ENCODE measurements at places on chromosomes 7 and 10. TPM values are rescaled to one million over a fixed set of nuclear protein-coding genes. Genes with fewer than 3 reads are reported as not detected.

STEAP1 gene
- 37.1 TPM for total RNA-seq

DDC gene
- 74.9 TPM for total RNA-seq

CDHR3 gene
- total RNA-seq, result 10.5 TPM

ANXA8L1 gene
- 0.09 TPM for total RNA-seq

MKI67 gene
- total RNA-seq, result 54.5 TPM

FZD8 gene
- total RNA-seq, result 5.4 TPM

PRPS1L1 gene
- total RNA-seq, result not detected

BTBD16 gene
- total RNA-seq, result 1.4 TPM

CREB5 gene
- total RNA-seq, result 0.92 TPM

ASZ1 gene
- 0.08 TPM for total RNA-seq

TRIM74 gene
- 0.50 TPM for total RNA-seq

ETV1 gene
- 3.4 TPM for total RNA-seq

- H3K27ac ChIP-seq, result peak overlapping the region; percentile 68
- no peak for DNase-seq
- no peak overlapping the region for H3K4me3 ChIP-seq
- peaks cover 2% of the 10 kb centered on the region for H3K4me1 ChIP-seq
- H3K36me3 ChIP-seq, result no peaks in the 10 kb centered on the region
These were observed 60.2 kb upstream of the COMTD1 start for GRCh38 chr10:75295868-75296441.

DNA sequence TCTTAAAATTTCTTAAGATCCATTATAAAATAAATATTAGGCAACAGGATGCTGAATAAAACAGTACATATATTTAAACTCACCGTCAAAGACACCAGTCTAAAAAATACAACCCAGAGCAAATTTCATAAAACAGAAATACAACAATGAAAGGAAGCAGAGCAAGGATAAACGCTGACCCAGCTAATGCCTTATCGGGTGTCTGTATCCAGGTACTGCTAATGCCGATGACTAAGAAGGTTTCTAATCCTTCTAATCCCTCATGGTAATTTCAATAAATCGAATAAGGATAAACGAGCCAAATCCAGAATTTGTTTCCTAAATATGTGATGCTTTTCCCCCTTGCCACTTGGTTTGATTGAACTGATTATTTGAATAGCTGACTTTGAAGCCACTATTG, 1.7 kb downstream of the HYCC1 start:
- no peaks in the 10 kb centered on the region for H3K27me3 ChIP-seq
- no peak for DNase-seq
- H3K4me3 ChIP-seq, result no peak overlapping the region
- H3K4me1 ChIP-seq, result peaks cover 2% of the 10 kb centered on the region
- H3K27ac ChIP-seq, result no peak overlapping the region
- H3K36me3 ChIP-seq, result no peaks in the 10 kb centered on the region

DNA sequence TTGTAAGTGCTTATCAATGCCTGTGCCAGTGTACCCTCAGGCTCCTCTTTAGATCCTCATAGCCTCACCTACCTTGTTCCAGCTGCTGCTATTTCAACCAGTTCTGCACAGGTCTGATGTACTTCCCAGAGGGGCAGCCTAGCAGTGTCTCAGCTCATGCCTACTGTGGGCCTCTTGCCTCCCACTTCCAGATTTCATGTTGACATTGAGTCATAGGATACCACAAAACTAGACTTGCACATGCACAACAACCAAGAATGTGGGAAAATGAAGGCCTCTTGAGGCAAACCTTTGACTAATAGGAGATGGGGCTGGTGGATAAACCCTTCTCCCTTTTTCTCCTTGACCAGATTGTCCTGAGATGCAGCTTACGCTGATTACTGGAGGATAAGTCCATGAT, 31.0 kb downstream of the PON3 start:
- H3K36me3 ChIP-seq, result peaks cover 6% of the 10 kb centered on the region
- H3K4me1 ChIP-seq, result no peaks in the 10 kb centered on the region
- no peak overlapping the region for H3K27ac ChIP-seq
- no peaks in the 10 kb centered on the region for H3K27me3 ChIP-seq
- H3K4me3 ChIP-seq, result no peak overlapping the region

GRCh38 chr7:48389977-48390376, 218.7 kb downstream of the ABCA13 start:
- H3K27me3 ChIP-seq, result no peaks in the 10 kb centered on the region
- H3K4me1 ChIP-seq, result no peaks in the 10 kb centered on the region
- no peaks in the 10 kb centered on the region for H3K36me3 ChIP-seq
- no peak for DNase-seq

GRCh38 chr7:20484356-20484755, 131.1 kb upstream of the ABCB5 start:
- H3K4me1 ChIP-seq, result no peaks in the 10 kb centered on the region
- no peak overlapping the region for H3K27ac ChIP-seq
- no peak for DNase-seq
- H3K36me3 ChIP-seq, result no peaks in the 10 kb centered on the region
- H3K4me3 ChIP-seq, result no peak overlapping the region

GRCh38 chr10:21673668-21674067, 139.6 kb downstream of the MLLT10 start:
- H3K4me3 ChIP-seq, result no peak overlapping the region
- no peaks in the 10 kb centered on the region for H3K27me3 ChIP-seq
- H3K36me3 ChIP-seq, result no peaks in the 10 kb centered on the region
- no peak for DNase-seq
- H3K4me1 ChIP-seq, result no peaks in the 10 kb centered on the region
- no peak overlapping the region for H3K27ac ChIP-seq

- no peaks in the 10 kb centered on the region for H3K27me3 ChIP-seq
- peaks cover 2% of the 10 kb centered on the region for H3K36me3 ChIP-seq
- H3K27ac ChIP-seq, result no peak overlapping the region
- H3K4me1 ChIP-seq, result peaks cover 21% of the 10 kb centered on the region
- no peak for DNase-seq
These were observed 8.3 kb downstream of the IQCE start for GRCh38 chr7:2566890-2567678.

GRCh38 chr7:135976312-135977006, 700 bp downstream of the MTPN start:
- no peaks in the 10 kb centered on the region for H3K36me3 ChIP-seq
- peaks cover 16% of the 10 kb centered on the region for H3K4me1 ChIP-seq
- H3K27ac ChIP-seq, result peak overlapping the region; percentile 71
- H3K27me3 ChIP-seq, result no peaks in the 10 kb centered on the region
- H3K4me3 ChIP-seq, result peak overlapping the region; percentile 99
- no peak for DNase-seq

- no peak overlapping the region for H3K27ac ChIP-seq
- H3K4me1 ChIP-seq, result no peaks in the 10 kb centered on the region
- no peaks in the 10 kb centered on the region for H3K27me3 ChIP-seq
- H3K4me3 ChIP-seq, result no peak overlapping the region
These were observed 17.6 kb downstream of the MINDY4 start for GRCh38 chr7:30788640-30789333.

DNA sequence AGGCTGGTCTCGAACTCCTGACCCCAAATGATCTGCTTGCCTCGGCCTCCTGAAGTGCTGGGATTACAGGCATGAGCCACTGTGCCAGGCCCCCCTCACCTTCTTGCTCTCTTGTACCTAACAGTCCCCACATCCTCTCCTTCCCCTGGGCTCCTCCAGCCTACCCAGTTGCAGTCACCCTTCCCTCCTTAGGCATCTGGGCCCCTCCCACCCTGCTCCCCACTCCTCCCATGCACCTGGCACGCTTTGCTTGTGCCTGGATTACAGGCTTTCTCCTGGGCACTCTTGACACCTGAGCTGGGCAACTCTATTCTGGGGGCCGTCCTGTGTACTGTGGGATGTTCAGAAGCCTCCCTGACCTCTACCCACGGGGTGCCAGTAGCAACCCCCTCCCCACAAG, 3.0 kb downstream of the CLDN15 start:
- no peak for DNase-seq
- peaks cover 3% of the 10 kb centered on the region for H3K36me3 ChIP-seq
- no peaks in the 10 kb centered on the region for H3K27me3 ChIP-seq

DNA sequence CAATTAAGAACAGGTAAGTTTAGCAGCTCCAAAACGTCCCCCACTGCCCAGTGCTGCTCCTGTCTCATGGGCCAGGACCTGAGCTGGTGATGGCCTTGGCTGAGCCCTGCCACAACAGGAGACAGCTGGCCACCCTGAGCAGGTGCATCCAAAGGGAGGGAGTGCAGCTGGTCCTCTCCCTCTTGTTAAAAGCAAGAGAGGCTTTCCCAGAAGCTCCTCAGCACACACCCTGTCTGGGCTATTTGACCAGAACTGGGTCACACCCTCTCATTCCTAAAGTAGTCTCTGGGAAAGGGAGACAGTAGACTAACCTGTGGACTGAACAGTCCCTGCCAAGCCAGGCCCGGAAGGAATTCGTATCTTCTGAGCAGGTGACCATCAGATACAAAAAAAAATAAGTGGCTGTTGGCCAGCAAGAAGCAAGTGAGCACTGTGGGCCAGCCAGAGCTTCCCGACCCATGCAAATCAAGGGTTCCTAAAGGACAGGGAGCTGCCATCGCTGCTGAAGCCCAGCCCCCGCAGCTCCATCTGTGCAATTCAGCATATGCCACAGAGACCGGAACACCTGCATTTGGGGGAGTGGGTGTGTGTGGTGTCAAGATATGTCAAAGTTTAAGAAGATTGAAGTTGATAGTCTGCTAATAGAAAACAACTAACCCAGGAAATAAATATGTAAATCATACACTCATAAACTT, 2.1 kb upstream of the TMEM72 start:
- peaks cover 9% of the 10 kb centered on the region for H3K4me1 ChIP-seq
- no peak overlapping the region for H3K4me3 ChIP-seq

- H3K27ac ChIP-seq, result no peak overlapping the region
- DNase-seq, result peak; percentile 61
- peaks cover 18% of the 10 kb centered on the region for H3K4me1 ChIP-seq
- no peaks in the 10 kb centered on the region for H3K27me3 ChIP-seq
These were observed 13.2 kb downstream of the NUDCD3 start for GRCh38 chr7:44477063-44477830.

- no peak overlapping the region for H3K4me3 ChIP-seq
- no peaks in the 10 kb centered on the region for H3K27me3 ChIP-seq
These were observed 18.5 kb downstream of the ANTXRL start for GRCh38 chr10:46305079-46305818.

- no peak for DNase-seq
- no peaks in the 10 kb centered on the region for H3K36me3 ChIP-seq
- H3K4me1 ChIP-seq, result no peaks in the 10 kb centered on the region
These were observed 125.4 kb upstream of the BET1 start for GRCh38 chr7:94129443-94130140.

DNA sequence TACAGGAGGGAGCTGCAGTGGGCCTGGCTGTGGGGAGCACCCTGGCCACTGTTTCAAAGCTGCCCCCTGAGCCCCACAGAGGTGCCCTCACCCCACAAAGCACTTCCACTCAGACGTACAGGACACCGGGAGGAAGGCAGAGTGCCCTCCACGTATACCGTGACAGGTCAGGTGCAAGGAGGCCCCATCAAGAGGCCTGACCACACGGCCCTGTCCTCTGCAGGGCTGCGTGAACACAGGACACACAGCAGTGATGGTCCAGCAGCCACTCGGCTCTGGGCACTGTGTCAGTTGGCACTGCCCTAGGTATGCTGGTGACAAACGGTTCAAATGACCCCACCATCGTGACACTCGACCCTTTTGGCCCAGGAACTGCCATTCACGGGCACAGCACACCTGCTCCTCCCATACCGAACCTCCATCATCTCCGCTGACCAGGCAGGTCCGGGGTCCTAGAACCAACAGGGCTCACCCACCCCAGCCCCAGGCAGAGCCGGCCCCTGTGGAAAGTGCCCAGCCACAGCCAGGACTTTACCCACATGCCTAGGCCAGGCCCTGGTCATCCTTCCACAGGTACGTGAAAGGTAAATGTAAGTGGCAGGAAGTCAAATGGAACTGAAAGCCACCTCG, 560.9 kb downstream of the PTPRN2 start:
- no peaks in the 10 kb centered on the region for H3K36me3 ChIP-seq
- no peak overlapping the region for H3K4me3 ChIP-seq
- no peak overlapping the region for H3K27ac ChIP-seq
- H3K4me1 ChIP-seq, result no peaks in the 10 kb centered on the region
- no peaks in the 10 kb centered on the region for H3K27me3 ChIP-seq

DNA sequence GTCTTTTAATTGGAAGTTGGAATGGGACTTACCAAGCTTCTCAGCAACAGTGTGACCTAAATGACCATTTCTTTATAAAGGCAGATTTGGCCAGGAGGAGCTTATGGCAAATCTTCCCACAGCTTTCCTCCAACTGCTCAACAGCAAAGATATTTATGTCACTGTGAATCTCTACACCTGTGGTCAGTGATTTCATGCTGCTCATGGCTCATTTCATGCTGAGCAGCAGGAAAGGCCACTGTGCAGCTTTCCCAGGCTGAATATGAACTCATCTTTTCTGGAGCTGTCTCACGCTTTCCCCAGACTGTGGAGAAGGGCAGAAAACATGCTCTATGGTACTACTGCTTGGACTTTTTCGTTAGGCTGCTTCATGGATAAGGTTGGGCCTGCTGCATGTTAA, 29.8 kb downstream of the CALCR start:
- H3K27me3 ChIP-seq, result no peaks in the 10 kb centered on the region

DNA sequence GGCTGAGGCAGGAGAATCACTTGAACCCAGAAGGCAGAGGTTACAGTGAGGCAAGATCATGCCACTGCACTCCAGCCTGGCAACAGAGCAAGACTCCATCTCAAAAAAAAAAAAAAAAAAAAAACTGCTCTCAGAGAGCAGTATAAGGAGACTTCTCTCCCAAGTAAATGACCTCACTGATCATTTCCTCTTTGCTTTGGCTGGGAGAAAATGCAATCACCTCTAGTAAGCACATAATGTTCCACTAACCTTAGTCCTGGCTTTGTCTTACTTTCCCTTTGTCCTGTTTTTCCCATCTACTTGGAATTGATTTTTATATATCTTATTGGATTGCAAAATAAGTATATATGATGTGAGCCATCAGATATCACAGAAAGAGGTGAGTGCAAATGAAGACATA, 2.5 kb downstream of the SLC25A13 start:
- H3K36me3 ChIP-seq, result peaks cover 2% of the 10 kb centered on the region
- peaks cover 9% of the 10 kb centered on the region for H3K4me1 ChIP-seq
- no peak overlapping the region for H3K27ac ChIP-seq
- no peak overlapping the region for H3K4me3 ChIP-seq
- DNase-seq, result no peak

DNA sequence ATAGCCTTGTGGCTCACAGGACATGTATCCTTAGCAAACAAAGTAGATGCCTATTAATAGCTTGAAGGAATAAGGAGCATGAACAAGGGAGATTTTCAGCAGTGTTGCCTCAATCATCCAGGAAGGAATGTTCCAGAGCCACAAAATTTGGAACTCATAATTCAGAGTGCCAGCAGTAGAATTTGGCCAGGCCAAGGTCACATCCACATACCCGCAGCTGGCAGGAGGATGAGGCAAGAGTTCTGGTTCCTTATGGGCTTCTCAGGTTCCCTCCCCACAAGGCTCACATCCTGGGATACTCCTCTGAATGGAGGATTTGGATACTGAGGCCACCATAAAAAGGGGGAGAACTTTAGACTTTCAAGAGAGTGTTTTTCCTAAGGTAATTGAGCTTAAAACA, 45.8 kb downstream of the SUFU start:
- H3K4me3 ChIP-seq, result no peak overlapping the region
- DNase-seq, result no peak
- no peaks in the 10 kb centered on the region for H3K27me3 ChIP-seq
- no peaks in the 10 kb centered on the region for H3K4me1 ChIP-seq
- no peak overlapping the region for H3K27ac ChIP-seq
